Esophagus squamous epithelium (tissue), 5 donors: ENCODE measurements at places on chromosomes 7 and 10.

GRCh38 chr7:65722361-65722792 lies 150.5 kb upstream of the VKORC1L1 start:
- DNase-seq: no peak
- no peak overlapping the region for H3K4me3 ChIP-seq
- no peaks in the 10 kb centered on the region for H3K27me3 ChIP-seq
- H3K36me3 ChIP-seq: no peaks in the 10 kb centered on the region
- H3K27ac ChIP-seq: no peak overlapping the region

- H3K4me1 ChIP-seq: peaks cover 70% of the 10 kb centered on the region
- no peak for DNase-seq
- H3K27ac ChIP-seq: peak overlapping the region; percentile 49
- H3K27me3 ChIP-seq: no peaks in the 10 kb centered on the region
- H3K4me3 ChIP-seq: no peak overlapping the region
These were observed 278.5 kb upstream of the KLF14 start for GRCh38 chr7:131012477-131013031.

DNA sequence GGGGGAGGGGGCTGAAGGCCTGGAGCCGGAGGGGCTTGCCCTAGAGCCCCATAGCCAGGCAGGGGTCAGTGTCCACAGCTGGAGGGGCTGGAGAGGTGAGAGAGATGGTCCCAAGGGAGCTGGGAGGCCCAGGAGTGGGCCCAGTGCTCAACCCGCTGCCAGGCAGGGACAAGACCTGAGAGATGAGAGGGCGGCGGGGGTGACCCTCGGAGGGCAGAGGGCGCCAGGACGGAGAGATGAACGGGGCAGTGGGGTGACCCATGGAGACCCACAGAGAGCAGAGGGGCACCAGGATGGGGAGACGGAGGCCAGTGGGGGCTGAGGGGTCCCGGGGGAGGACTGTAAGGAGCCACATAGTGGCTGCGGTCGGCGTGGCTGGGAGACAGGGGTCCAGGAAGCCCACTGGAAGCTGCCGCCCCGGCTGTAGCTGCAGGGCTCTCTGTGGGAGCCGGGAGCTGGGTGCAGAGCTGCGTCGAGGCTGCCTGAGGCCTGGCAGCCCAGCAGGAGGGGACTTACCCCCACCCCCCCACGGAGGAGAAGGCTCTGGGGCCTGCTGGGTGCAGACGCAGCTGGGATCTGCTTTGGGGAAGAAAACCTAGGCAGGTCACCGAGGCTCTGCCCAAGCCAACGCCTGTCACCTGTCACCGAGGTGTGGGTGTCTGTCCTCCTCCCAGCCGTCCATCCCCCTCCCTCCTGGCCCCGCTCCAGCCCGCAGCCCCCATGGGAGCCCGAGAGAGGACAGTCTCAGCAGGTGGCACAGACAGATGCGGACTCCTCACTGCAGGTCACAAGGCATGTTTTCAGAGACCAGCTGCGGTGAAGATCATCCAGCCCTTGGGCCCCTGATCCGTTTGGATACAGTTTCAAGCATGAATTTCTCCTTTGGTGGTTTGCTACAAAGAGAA lies 25.1 kb downstream of the PWWP2B start:
- peaks cover 80% of the 10 kb centered on the region for H3K4me1 ChIP-seq
- DNase-seq: no peak
- no peaks in the 10 kb centered on the region for H3K36me3 ChIP-seq

- H3K36me3 ChIP-seq: no peaks in the 10 kb centered on the region
- no peak overlapping the region for H3K4me3 ChIP-seq
- H3K27me3 ChIP-seq: no peaks in the 10 kb centered on the region
- H3K27ac ChIP-seq: no peak overlapping the region
These were observed 673.3 kb upstream of the LRRN3 start for GRCh38 chr7:110417611-110418010.

DNA sequence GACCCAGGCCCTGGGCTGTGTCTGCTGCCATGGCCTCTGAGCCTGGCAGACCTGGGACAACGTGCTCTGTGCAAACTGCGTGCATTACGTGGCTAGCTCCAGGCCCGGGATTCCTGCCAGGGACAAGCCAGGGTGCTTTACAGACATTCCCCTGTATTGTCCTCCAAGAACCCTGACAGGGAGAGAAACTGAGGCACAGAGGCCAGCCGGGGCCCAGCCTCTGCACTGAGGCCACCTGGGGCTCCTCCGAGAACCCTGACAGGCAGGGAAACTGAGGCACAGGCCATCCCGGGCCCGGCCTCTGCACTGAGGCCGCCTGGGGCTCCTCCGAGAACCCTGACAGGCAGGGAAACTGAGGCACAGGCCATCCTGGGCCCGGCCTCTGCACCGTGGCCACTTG lies 64.9 kb downstream of the CFAP46 start:
- no peak for DNase-seq
- no peak overlapping the region for H3K4me3 ChIP-seq
- no peaks in the 10 kb centered on the region for H3K4me1 ChIP-seq
- H3K36me3 ChIP-seq: no peaks in the 10 kb centered on the region
- no peak overlapping the region for H3K27ac ChIP-seq

DNA sequence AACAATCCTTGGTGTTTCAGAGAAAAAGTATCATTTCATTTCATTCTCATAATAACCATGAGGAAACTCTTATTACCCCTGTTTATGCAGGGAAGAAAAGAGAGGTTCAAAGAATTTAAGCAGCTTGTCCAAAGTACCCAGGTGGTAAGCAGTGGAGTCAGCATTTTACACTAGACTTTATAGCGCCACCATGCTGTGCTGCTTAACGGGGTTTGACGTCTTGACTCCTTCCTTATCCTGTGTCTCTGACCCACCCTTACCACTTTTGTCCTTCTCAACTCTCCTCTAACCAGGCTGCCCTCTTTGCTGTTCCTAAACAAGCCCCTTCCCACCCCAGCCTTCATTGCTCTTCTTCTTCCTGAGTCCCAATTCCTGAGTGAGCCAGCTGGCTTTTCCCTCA lies 117.0 kb upstream of the AHR start:
- H3K4me1 ChIP-seq: peaks cover 12% of the 10 kb centered on the region
- H3K27ac ChIP-seq: no peak overlapping the region
- H3K27me3 ChIP-seq: no peaks in the 10 kb centered on the region
- H3K4me3 ChIP-seq: no peak overlapping the region
- H3K36me3 ChIP-seq: no peaks in the 10 kb centered on the region
